ENCODE measurements at places on chromosomes 6 and 20. TPM values are rescaled to one million over a fixed set of nuclear protein-coding genes. Genes with fewer than 3 reads are reported as not detected.

UBE2C gene
- total RNA-seq: 1.6 TPM

BPI gene
- 0.30 TPM for total RNA-seq

CST2 gene
- total RNA-seq: not detected

TTLL9 gene
- total RNA-seq: under 0.01 TPM

RAB44 gene
- not detected for total RNA-seq

EEF1A2 gene
- 0.47 TPM for total RNA-seq

PAK5 gene
- not detected for total RNA-seq

CST5 gene
- total RNA-seq: not detected

IL17F gene
- total RNA-seq: not detected

EFCAB8 gene
- total RNA-seq: under 0.01 TPM

SAMD3 gene
- total RNA-seq: 19.0 TPM

MOG gene
- total RNA-seq: not detected

ERVFRD-1 gene
- total RNA-seq: not detected

C20orf141 gene
- total RNA-seq: not detected

SLC35D3 gene
- total RNA-seq: not detected

SLC22A1 gene
- 0.53 TPM for total RNA-seq

DCDC2 gene
- not detected for total RNA-seq

GRIK2 gene
- total RNA-seq: 1.8 TPM

ZC3H12D gene
- not detected for total RNA-seq

UFL1 gene
- total RNA-seq: 22.7 TPM

C2 gene
- 0.90 TPM for total RNA-seq

NR2E1 gene
- not detected for total RNA-seq

DPPA5 gene
- total RNA-seq: not detected

TCF21 gene
- total RNA-seq: 3.5 TPM

HLA-G gene
- total RNA-seq: not detected

ULBP1 gene
- total RNA-seq: not detected

CALHM4 gene
- not detected for total RNA-seq

GPLD1 gene
- total RNA-seq: 0.53 TPM

FAM83C gene
- total RNA-seq: not detected

RSPO3 gene
- 26.9 TPM for total RNA-seq

GNMT gene
- total RNA-seq: not detected

KCNK15 gene
- 1.1 TPM for total RNA-seq

SLC17A2 gene
- total RNA-seq: not detected

MCHR2 gene
- total RNA-seq: not detected

PNPLA1 gene
- not detected for total RNA-seq

FBXO9 gene
- total RNA-seq: 25.9 TPM

VWA7 gene
- 0.23 TPM for total RNA-seq

TMEM170B gene
- 0.45 TPM for total RNA-seq

Measured in smooth muscle cell of the coronary artery (primary cell).